ENCODE measurements at places on chromosomes 1 and 21.

DNA sequence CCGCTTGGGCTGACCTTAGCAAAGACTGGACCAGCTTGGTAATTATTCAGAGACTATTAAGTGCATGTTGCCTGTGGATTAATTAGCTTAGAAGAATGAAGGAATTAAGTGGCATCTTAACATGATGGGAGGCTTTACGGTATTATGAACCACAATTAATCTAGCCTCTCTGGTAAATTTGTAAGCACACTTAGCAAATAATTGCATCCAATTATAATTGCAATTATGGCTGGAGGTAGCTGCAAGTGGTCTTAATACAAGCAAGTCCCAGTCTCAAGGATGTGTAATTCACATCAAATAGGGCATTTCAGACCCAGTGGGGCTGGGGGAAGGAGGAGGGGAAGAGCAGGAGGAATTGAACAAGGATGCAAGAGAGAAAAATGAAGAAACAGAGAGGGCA lies 151.6 kb downstream of the CNIH3 start:
- DNase-seq: no peak

DNA sequence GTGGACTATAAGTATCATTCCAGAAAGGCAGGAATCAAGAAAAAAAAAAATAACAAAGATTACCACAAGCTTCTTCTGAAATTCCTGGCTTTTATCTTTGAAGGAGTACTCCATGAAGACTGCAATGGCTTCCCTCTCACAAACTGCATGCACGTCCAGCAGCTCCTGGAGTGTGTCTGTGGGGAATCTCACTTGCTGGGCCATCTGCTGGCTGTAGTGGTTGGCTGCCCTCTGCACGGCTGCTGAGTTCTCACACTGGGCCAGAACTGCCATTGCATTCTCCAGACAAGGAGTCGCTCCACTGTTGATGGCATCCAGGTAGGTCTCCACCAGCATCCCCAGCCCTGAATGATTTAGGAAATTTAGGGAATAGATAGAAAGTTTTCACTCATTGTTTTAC lies 23.3 kb upstream of the GBP2 start:
- DNase-seq: peak; percentile 42

DNA sequence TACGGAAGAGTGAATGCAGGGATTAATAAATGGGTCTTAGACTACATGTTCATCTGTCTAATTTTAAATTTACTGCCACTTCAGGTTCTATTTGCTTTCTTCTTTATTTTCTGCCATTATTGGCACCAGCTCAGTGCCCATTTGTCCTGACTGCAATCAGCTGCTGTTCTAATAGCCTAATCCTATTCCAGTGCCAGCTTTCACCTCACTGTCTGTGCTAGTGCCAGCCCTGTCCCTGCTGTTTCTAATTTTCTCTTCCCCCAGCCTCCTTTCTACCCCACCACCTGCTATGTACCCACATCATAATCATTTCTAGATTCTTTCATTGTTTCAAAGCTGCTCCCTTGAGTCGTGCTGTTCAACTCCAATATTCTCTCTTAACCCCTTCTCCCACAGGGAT lies 86.4 kb downstream of the KCNK1 start:
- DNase-seq: no peak

GRCh38 chr1:162566870-162567269 lies 5.3 kb downstream of the UAP1 start:
- DNase-seq: no peak

DNA sequence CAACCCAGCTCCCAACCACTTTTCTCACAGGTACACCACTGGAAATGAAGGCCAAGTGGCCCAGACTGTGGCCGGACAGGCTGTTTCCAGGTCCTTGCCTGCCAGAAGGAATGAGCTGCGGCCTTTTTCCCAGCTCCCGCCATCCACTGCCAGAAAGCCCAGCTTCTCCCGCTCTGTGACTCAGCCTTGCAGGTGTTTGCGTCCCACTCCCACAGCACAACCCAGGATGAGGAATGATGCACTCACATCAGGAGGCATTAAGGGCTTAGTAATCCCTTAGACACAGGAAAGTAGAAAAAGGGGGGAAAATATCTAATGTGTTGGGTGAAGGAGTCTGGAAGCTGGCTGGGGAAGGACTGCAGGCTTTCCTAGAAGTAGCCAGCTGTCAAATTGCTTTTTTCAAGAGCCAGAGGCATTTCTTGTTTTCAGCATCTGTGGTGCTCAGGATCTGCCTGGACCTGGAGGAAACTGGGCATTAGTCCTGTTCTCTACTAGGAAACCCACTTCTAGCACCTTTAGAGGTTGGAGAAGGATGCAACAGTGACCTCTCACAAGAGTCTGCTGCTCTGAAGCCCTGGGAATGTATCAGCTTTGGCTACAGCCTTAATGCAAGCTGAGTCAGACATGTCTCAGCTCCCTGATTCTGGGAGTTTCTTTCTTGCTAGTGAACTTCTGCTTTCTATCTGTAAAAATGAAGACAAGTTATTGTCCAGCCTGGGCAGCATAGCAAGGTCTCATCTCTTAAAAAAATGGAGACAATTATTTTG lies 13.2 kb upstream of the MAP1LC3C start:
- DNase-seq: no peak

DNA sequence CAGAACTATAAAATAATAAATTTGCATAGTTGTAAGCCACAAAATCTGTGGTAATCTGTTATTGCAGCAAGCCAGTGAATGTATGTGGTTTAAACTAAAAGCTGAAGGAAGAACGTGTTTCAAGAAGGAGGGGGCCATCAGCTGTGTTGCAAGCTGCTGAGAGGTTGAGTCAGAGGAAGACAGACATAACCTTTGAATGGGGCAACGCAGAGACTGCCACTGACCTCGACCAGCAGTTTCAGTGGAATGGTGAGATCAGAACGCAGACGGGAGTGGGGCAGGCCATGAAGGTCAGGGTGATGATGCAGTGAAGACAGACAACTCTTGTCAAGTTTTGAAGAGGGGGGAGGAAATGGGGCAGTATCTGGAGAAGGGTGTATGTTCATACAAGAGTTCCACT lies 23.2 kb upstream of the QSOX1 start:
- DNase-seq: no peak

DNA sequence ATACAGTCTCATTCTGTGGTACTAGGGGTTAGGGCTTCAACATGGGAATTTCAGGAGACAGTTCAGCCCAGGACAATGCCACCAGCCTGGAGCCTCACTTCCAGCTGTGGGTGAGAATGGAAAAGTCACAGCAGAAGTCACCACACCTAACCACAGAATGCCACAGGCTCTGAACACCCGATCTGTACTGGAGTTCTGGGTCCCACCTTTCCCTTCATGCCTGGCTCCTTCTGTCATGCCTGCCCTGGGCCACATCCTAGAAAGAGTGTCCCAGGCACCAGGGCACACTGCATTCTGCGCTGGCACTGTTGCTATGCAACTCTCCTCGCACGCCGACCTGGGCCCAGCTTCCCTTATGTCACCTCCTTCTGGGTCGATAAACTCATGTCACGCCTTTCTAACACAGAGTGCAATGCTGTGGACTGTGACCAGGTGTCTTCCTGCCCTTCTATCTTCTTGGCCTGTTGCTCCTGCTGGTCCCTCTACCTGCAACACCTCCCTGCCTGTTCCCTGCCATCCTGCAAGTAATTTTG lies 21.2 kb downstream of the RCSD1 start:
- DNase-seq: no peak

DNA sequence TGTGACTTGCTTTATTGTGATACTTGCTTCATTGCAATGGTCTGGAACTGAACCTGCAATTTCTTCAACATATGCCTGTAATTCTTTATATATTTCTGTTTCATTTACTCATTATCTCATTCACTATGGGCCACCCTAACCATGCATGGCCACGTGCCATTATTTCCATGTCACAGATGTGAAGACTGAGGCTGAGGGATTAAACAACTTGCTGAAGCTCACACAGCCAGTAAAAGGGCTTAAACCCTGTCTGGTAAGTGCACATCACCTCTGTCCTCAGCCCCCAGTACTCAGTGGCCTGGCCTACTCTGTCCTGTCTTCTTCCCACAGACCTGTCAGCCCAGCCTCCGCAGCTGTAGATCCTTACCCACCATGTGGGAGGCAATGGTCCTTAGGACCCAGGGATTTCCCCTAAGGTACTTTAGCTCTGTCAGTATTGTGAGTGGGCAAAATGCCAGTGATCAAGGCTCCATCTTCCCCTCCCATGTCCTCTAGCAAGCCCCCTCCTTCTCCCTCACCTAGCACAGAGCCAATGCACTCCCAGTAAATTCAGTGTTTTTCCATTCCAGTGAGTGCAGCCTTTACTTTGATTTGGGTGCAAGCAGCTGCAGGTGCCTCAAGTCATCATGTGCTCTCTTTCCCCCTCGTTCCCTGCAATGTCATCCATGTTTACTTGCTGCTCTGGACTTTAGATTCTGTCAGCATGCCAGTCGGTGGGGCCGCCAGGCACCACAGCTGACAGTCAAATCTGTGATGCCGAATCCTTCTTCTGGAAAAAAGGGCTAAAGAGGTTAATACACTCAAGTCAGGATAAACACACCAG lies 228.2 kb upstream of the PROX1 start:
- DNase-seq: no peak

- DNase-seq: peak; percentile 91
These were observed 122.0 kb downstream of the LACTBL1 start for GRCh38 chr1:22850681-22851080.

DNA sequence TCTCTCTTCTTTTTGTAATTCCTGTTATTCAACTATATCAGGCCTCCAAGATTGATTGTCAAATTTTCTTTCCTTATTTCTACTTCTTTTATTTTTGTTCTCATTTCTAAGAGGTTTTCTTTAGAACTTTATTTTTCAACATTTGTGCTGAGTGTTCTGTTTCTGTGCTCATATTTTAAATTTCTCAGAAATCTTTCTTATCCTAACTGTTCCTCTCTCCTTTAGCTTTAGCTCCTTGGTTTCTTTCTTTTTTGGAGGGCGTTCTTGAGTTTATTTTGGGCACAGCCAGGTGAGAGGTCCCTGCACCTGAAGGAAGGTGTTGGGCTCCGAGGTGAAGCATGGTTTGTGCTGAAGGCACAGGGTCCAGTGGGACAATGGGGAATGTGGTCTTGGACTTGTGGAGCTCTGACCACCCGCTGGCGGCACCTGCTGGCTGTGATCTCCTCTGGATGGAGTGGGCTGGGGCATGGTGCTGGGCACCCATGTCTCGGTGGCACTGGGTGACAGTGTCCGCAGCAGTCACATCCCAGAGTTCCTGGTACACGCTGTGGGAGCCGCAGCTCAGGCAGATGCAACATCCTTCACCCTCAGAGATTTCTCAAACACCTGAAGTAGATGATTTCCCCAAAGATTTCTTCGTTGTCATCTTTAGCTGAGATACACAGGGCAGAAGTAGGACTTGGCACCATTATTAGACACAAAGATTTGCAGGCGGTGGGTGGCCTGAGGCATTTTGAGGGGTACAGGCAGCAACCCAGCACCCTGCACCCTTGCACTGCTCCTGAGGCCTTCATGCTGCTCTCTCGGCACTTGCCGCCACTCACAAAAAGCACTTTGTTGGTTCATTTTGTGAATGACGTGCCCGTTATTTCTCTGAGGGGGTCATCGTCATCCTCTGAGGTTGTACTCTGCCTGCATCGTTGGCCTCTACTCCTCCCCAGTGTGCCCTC lies 38.2 kb upstream of the DIP2A start:
- DNase-seq: no peak

- no peak for DNase-seq
These were observed 49.0 kb downstream of the RAB3B start for GRCh38 chr1:51941528-51941927.

DNA sequence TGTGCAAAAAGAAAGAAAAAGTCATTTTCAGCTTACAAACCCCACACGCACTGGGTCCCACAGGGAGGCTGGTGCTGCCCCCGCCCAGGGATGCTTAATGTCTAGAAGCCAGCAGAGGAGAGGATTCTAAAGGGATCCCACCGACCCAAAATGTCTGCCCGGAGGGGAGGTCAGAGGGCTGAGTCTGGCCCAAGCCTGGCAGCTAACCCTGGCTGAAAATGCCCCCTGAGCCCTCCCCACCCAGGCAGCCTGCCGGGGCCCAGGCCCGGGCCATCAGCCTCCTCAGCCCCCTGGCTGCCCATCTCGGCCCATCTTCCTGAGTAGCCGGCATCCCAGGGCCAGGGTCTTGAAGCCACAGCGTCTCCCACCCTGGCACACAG lies 33.5 kb downstream of the ACOT7 start:
- DNase-seq: no peak

DNA sequence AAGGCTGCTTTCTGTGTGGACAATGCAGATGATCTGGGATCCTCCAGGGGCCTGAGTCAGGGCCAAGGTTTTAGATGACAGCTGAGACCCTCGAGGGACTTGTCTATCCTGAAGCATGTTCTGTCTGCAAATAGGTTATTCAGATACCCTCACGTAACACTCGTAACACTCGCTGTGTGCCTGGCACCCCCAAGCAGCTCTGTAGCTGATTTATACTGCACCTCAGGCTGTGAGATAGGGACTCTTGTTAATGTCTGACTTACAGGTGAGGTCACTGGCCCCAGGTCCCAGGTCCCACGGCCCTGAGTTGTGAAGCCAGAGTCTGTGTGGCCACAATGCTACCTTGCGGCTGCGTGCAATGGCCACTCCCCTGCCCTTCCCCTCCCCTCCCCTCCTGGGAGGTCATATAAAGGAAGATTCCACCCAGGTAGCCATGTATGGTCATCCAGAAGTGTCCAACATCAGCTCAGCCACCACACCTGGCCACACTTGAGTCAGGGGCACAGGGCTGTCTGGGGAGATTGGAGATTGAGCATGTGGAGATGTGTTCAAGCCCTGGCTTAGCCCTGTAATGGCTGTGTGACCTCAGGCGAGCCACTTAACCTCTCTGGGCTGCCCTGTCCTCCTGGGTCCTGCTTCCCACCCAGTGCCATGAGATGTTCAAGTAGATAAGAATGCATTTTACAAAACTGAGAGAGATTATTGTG lies 687.7 kb downstream of the MATN1 start:
- no peak for DNase-seq

DNA sequence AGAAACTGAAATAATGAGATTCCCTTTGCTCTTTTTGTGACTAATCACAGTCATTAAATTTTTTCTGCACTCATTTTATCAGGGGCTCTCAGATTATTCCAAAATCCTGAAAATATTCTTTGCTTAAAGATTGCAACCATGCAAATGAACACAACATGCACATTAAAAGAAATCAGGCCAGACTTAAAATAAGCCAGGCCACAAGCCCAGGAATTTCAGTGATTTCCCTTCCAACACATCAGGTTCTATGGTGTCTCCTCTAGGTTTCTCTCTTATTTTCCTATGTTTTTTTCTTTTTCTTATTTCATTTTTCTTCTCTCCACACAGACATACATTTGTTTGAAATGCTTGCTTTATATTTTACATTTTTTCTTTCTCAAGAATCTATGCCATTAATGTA lies 65.3 kb downstream of the NIBAN1 start:
- DNase-seq: no peak
